ENCODE measurements at places on chromosomes 16 and 17. TPM values are rescaled to one million over a fixed set of nuclear protein-coding genes. Genes with fewer than 3 reads are reported as not detected.

The GPR139 gene
- total RNA-seq: not detected

The PRRT2 gene
- total RNA-seq: 7.7 TPM

The INCA1 gene
- not detected for total RNA-seq

The PARD6A gene
- total RNA-seq: not detected

DNA sequence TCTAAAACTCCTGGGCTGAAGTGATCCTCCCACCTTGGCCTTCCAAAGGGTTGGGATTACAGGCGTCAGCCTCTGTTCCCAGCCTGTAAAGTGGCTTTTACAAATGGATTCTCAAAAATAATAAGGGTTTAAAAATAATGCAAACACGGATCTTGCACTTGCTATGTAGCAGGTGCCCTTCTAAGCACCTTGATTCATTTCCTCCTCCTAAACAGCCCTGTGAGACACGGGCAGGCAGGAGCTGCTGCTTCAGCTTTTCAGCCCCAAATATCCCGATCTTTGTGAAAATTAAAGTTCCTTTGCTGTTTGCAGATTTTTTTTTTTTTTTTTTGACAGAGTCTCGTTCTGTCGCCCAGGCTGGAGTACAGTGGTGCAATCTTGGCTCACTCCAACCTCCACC lies 31.7 kb downstream of the NAGPA start:
- DNase-seq: no peak

GRCh38 chr16:57185446-57185944 lies 344 bp downstream of the PSME3IP1 start:
- peak; percentile 73 for DNase-seq

GRCh38 chr17:59193336-59193862 lies 16.4 kb upstream of the SMG8 start:
- no peak for DNase-seq

GRCh38 chr17:43406676-43407645 lies 8.2 kb downstream of the ARL4D start:
- peak; percentile 86 for DNase-seq

GRCh38 chr16:75053791-75054555 lies 55.1 kb downstream of the ZNRF1 start:
- DNase-seq: no peak

DNA sequence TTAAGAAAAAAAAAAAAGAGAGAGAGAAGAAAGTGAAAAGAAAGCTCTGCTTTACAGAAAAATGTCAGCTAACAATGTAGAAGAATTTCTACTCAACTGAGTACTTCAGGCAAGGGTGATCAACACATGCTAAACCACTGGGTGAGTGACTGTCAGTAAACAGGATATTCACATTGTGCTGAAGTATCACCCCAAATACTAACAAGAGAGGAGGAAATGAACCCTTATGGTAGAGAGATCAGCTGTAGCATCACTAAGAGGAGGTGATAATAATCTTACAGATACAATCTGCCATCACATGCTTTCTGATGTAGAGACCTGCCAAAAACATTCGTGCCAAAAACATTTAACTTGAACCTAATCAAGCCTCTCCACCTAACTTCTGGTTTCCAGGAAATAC lies 30.7 kb upstream of the ICAM2 start:
- no peak for DNase-seq

GRCh38 chr17:3536716-3537115 lies 20.9 kb downstream of the TRPV3 start:
- DNase-seq: no peak
